ENCODE measurements at places on chromosomes 4 and X.

DNA sequence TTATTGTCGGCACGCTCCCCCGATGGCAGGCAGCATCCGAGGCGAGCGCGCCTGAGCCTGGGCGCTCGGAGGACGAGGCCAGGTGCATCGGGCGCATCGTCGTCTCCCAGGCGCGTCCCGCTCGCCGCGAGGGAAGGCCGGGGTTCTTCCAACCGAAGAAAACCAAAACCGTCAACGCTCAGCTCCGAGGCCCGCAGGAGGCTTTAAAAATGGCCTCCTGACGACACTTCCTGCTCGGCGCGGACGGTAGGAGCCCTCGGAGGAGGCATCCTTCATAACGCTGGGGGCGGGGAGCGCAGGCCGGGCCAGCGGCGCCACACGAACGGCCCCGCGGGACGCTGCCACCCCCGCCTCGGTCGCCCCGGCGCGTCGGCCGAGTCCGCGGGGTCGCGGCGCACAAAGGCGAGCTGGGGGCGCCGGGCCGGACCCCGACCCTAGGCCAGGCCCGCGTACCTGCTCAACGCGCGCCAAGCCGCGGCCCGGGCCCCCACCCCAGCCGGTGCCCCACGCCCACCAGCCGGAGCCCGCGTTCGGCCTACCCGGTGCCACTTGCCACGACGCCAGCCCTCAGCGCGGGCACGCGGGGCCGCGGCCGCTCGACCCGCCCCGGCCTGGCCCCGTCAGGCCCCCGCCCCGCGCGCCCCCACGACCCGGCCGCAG lies 501 bp downstream of the ZNF518B start:
- no peak for DNase-seq

DNA sequence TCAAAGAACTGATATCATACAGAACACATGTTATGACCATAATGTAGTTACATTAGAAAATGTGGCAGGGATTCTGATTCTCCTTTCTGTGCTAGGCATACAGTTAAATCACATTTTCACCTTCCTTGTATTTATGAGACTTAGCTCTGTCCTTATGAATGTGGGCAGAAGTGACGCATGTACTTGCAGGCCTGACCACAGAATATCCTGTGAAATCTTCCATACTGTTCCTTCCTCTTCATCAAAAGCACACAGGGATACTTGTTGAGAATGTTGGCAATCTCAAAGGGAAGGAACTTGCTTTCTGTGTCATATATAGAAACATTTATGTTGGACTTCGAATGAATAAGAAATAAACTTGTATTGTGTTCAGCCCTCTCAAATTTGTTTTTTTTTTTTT lies 17.2 kb upstream of the MYOZ2 start:
- no peak for DNase-seq

DNA sequence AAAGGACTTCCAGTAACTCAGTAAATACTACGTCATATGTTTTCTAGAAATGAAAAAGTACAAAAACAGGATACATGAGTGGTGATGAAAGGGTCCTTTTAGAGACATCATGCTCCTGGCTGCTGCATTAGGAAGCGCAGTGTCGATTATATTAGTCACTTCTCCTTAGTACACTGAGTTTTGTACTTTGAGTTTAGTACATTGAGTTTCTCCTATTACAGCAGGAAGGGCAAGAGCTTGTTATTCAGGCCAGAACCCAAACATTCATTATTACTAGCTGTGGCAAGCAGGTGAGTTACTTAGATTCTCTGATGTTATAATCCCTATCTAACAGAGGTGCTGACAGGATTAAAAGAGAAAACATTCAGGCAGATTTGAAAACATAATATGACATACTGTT lies 21.3 kb downstream of the RPGR start:
- no peak for DNase-seq

DNA sequence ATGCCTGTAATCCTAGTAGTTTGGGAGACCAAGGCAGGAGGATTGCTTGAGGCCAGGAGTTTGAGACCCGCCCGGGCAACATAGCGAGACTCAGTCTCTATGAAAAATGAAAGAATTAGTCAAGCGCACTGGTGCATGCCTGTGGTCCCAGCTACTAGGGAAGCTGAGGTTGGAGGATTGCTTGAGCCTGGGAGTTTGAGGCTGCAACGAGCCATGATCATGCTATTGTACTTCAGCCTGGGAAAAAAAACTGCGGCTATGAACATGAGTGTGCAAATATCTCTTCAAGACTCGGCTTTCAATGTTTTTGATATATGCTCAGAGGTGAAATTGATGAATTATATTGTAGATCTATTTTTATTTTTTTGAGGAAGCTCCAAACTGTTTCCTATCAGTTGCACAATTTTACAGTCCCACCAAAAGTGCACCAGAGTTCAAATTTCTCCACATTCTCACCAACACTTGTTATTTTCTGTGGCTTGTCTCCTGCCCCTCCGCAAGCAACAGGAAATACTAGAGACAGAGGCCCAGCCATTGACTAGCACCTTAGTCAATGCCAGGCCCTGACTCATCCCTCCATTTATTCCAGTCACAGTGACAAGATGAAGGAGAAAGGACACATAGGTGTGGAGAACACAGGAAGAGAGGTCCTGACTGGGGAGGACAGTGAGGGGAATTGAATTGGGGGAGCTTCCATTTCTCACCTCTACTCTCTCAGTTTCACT lies 33.1 kb upstream of the ZNF41 start:
- DNase-seq: no peak

DNA sequence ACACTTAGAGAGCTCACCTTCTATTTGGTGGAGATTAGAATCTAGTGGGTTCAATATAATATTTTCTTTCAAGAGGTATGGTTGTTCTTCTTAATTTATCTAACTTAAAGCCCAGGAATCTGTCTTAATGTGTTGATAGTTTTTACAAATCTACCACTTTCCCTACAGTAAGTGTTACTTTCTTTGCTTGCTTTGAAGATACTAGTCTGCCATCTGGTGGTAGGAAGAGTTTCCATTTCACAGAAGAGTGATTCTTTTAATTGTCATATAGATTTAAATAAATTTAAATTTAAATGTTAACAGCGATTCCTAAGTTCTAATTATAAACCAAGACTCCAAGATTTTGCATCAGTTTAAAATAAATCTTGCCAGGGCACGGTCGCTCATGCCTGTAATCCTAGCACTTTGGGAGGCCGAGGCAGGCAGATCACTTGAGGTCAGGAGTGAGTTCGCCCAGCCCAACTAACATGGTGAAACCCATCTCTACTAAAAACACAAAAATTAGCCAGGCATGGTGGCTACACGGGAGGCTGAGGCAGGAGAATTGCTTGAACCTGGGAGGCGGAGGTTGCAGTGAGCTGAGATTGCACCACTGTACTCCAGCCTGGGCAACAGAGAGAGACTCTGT lies 43.5 kb downstream of the NUDT9 start:
- peak; percentile 1 for DNase-seq

- no peak for DNase-seq
Measured at GRCh38 chr4:76680952-76681351, 217.0 kb downstream of the SOWAHB start.

DNA sequence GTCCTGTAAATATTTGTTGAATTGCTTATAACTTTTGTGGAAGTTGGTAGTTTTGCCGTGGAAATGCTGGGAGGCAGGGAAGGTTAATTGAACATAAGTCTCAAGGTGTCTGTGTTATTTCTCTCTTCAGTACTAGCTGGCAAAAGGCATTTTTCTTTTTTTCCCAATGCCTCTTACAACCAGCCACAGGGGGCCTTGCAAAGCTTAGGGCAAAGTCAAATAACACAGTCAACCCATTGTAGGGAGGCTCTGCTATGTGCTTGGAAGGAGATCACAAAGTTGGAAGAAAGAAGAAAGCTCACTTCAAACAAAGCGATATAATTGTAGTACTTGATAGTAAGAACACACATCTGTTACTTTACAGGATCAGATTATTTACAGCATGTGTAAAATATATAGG lies 802.6 kb downstream of the PDHA2 start:
- no peak for DNase-seq

Data from NCI-H1694 (cell line).